Cerebellar nuclear complex (tissue), 1 donor: ENCODE measurements at places on chromosomes 5 and 9.

DNA sequence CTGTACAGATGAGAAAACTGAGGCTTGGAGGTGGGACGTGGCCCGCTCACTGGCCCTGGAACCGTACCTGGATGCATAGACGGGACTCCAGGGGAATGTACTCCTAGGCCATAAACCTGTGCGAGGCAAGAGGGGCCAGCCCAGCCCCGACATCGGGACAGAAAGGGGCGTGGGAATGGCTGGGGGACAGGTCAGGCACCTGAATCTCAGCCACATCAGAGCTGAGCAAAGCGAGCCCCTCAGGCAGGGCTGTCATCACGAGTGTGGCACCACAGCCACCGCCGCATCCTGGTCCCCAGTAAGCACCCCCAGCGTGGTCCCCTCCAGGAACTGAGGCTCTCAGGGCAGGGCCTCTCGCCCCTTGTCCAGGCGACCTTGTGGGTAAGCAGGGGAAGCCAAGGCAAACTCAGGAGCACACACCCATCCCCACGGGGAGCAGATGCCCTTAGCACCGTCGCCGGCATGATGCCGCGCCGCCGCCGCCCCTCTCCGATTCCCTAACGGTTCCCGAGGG lies 16.5 kb downstream of the NACC2 start:
- DNase-seq: no peak

DNA sequence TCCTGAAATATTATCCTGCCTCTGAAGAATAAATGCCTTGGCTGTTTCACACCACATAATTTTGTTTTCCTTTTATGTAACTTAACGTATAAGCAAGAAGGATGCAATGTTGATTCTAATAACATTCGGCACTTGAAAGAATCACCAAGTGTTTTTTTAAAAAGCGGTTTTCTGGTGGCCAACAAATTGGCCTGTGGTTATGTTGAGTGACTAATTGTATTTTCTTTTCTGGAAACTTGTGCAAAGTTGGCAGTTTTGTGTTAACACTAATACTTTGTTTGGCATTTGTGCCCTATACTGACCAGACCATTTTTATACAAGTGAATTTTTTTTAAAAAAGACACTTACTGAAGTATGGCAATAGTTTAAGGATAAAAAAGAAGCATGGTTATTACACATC lies 452.7 kb downstream of the BNC2 start:
- no peak for DNase-seq

- DNase-seq: no peak
Observed at GRCh38 chr9:114538241-114538640, 33.0 kb upstream of the WHRN start.

DNA sequence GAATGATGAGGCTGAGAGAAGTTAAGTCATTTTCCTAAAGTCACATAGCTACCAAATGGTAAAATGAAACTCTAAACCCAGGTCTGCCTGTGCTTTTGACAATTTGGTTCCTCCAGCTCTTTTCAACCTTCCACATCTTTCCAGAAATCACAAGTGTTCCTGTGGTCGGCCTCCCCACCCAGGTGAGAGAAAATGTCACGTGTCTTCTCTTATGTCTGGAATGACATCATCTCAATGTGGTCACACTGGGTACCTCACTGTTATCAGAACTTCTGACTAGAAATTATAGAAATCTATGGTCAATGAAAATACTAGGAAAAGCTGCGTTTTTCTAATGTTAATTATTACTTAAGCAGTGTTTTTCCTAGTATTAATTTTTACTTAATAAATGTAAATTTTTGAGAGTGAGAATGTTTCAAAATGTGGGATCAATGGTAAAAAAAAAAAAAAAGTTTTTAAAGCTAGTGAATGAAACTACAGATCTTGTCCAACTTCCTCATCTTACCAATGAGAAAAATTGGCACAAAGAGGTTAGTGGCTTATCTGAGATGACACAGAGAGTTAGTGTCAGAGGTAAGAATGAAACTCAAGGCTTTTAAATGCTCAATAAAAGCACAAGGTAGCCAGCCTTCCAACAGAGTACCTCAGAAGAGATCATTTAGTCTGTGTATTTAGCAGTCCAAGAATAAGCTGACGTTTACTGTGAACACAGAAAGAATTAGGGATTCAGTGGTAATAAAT lies 228.7 kb upstream of the NR4A3 start:
- DNase-seq: no peak

- no peak for DNase-seq
Observed at GRCh38 chr5:172141949-172142319, 46.1 kb downstream of the STK10 start.

DNA sequence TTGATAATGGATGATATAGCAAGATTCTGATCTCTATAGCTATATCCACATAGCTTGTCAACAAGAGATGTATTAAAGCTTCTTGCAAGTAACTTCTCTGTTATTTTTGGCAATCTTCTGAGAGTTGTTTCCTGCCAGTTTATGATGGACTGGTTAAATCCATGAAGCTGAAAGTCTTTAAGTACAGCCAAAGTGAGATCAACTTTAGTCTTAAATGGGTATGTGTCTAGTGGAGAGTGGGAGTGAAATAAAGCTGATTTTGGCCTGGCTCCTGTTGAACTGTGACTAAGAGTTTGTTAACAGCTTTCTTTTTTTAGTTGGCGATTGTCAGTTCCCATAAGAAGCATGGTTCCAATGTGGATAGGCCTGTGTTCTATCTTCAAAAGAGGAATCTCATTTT lies 350.9 kb upstream of the PCSK5 start:
- DNase-seq: no peak

- DNase-seq: no peak
Observed at GRCh38 chr9:130185490-130186031, 13.4 kb downstream of the NCS1 start.

- DNase-seq: no peak
Observed at GRCh38 chr5:144945503-144945902, 774.8 kb downstream of the KCTD16 start.

- peak; percentile 87 for DNase-seq
Observed at GRCh38 chr5:31502506-31502905, 29.4 kb downstream of the DROSHA start.

GRCh38 chr9:3868012-3868411 lies 342.2 kb upstream of the RFX3 start:
- DNase-seq: no peak

DNA sequence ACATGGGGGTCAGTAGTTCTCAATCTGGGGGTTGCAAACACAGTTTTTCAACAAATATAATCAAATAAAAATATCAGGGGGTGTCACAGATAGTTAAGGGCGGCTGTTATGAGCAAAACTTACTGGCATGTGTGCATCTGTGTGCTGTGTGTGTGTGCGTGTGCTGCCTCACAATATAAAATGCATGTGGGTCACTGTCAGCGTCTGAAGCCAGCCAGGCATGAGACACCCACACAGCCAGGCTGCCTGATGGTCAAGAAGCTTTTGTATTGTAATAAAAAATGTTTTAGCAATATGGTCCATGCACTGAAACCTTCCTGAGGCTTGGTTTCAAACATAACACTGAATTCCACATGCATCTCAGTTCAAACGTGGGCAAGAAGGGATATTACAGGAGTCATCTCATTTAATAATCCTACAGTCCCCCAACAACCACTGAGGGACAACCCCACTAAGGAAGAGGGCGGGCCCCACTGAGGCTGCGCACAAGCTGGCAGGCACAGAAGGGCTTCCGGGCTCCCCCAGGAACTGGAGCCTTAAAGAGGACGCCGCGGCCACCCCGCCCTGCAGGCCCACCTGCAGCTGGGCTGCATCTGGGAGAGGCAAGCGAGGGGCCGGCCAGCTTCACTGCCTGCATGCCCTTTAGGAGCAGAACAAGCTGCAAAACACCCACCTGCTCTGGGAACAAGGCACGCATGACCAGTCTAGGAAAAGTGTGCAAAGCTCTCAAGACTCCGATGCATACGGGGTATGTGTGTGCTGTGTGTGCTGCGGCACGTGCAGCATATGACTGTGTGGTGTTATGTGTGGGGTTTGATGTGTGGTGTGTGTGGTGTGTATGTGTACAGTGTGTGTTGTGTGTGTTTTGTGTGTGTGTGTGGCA lies 14.1 kb downstream of the SEMA4D start:
- no peak for DNase-seq

DNA sequence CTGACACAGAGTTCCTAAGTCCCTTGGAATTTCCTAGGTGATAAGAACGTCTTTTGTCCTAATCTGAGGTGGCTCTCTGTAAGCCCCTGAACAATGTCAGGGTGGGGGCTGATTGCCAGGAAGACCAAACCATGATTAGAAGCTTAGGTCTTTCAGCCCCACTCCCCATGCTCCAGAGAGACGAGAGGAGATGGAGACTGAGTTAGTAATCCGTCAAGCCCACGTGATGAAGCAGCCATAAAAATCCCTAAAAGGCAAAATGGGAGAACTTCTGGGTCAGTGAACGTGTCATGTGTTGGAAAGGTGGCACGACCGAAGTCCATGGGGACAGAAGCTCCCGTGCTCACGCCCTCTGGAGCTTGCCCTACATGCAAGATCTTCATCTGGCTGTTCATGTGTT lies 85.6 kb downstream of the RAD23B start:
- no peak for DNase-seq

GRCh38 chr5:98904780-98905179 lies 24.0 kb downstream of the CHD1 start:
- DNase-seq: no peak

DNA sequence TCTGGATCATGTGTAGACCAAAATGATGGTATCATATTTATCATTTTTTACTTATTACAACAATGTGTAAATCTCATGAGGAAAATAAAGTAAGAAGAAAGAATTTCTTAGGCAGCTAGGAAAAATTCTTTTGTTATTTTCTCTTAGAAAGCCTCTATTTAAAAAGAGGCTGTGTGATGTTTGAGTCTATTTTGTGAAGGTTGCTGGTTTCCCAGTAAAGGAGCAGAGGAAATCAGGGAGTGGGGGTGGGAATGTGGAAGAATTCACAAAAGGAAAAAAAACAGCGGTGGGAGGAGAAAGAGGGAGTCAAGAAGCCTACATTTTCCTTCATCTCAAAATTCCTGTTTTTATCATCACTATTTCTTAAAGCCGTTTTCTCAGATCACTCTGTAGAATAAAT lies 20.1 kb downstream of the PTCH1 start:
- DNase-seq: no peak

DNA sequence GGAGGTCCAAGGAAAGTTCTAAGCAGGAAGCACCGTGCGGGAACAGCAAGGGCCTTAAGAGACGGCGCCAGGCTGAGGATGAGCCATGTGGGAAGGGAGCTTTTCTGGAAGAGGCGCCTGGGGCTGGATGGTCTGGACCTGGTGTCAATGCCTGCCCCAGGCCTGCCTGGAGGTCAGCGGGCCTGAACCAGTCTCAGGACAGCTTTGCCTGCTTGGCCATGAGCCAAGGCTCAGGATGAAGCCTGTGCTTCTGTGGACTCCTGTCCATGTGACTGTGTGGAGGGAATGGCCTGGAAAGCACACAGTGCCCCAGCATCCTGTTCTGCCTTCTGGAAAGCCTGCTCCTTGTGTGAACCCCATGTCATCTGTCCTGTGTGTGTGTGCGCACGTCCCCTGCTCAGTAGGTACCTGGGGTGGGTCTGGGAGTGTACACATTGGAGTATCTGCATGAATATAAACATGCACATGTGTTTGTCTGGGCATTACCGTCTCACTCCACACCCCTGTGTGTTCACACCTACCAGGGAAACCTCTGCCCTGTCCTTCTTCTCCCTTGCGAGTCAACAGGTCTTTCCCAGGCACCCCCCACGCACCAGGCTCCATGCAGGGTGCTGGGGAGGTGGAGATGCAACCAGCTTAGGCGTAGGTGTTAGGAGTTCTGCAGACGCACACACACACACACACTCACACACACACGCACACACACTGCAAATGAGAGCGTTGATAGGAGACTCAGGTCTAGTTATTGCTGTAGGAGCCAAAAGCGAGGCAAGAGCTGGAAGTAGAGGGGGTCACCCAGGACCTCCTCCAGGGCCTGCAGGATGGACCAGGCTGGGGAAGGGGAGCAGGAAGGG lies 24.8 kb downstream of the DAB2IP start:
- peak; percentile 66 for DNase-seq

DNA sequence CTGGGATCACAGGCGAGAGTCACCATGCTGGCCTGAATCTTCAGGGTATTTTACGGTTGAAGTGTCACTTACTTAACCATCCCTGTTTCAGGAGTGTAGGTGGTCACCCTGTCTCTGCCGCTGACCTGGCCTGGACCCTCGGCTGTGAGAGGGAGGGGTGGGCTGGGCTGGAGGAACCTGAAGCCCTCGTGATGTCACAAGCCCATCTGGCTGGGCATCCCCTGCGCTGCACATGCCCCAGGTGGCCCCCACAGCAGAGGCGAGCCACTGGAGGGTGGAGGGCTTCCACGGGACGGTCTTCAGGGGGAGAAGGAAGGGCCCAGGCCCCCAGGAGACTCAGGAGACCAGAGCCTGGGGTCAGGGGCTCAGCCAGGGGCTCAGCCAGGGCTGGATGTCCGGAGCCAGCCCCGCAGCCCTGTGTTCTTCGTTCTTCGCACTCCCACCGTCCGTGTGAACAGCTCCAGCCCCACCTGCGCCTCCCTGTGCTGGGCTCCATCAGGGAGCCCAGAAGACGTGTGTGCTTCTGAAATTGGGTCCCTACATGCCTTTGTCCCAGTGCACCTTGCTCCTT lies 7.6 kb upstream of the AHRR start:
- no peak for DNase-seq

DNA sequence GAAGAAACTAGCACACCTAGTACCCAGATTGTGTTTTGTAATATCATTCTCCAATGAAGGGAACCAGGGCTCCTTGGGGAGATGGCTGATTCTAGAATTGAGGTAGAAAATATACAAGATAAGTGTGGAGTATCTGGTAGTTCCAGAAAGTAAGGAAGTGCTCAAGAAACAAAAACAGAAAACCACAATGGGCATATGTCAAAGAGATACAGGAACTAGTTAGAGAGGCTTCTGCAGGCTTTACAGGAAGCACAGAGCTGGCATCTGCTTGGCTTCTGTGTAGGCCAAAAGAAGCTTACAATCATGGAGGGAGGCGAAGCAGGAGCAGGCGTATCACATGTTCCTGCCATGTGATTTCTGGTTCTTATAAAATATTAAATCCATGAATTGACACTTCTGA lies 105.7 kb upstream of the TMEM161B start:
- no peak for DNase-seq

GRCh38 chr9:135051316-135052038 lies 36.0 kb upstream of the OLFM1 start:
- no peak for DNase-seq

- no peak for DNase-seq
Observed at GRCh38 chr5:101535626-101536025, 632.5 kb upstream of the ST8SIA4 start.

- DNase-seq: no peak
Observed at GRCh38 chr9:83382421-83382820, 155.8 kb downstream of the FRMD3 start.

- no peak for DNase-seq
Observed at GRCh38 chr5:142830241-142831008, 60.2 kb downstream of the ARHGAP26 start.

GRCh38 chr9:32251539-32251938 lies 132.9 kb upstream of the ACO1 start:
- no peak for DNase-seq

GRCh38 chr5:133754575-133755169 lies 142.3 kb upstream of the FSTL4 start:
- DNase-seq: no peak

GRCh38 chr9:101387871-101388506 lies 3.2 kb upstream of the BAAT start:
- DNase-seq: no peak
